ENCODE measurements at places on chromosomes 4 and X. TPM values are rescaled to one million over a fixed set of nuclear protein-coding genes. Genes with fewer than 3 reads are reported as not detected.

GRCh38 chr4:20319825-20320612 lies 68.3 kb downstream of the SLIT2 start:
- no peaks in the 10 kb centered on the region for H3K36me3 ChIP-seq
- H3K4me1 ChIP-seq: no peaks in the 10 kb centered on the region
- no peak overlapping the region for H3K4me3 ChIP-seq

- H3K4me1 ChIP-seq: peaks cover 6% of the 10 kb centered on the region
- peak overlapping the region; percentile 84 for H3K4me3 ChIP-seq
- peaks cover 47% of the 10 kb centered on the region for H3K27me3 ChIP-seq
- no peaks in the 10 kb centered on the region for H3K36me3 ChIP-seq
- no peak for DNase-seq
Measured at GRCh38 chr4:74037076-74037955, 1.2 kb downstream of the CXCL3 start.

GRCh38 chrX:48696301-48696908 lies at the start of gene SUV39H1:
TSS of gene SUV39H1 (plus strand) at chrX:48696734. CDS start at chrX:48696785, 51 bp downstream.
- H3K4me1 ChIP-seq: peaks cover 37% of the 10 kb centered on the region
- H3K4me3 ChIP-seq: peak within 1 kb of the TSS; percentile 87
- DNase-seq: peak; percentile 90
- peaks cover 14% of the 10 kb centered on the region for H3K27me3 ChIP-seq
- H3K36me3 ChIP-seq: peaks cover 3% of the 10 kb centered on the region

DNA sequence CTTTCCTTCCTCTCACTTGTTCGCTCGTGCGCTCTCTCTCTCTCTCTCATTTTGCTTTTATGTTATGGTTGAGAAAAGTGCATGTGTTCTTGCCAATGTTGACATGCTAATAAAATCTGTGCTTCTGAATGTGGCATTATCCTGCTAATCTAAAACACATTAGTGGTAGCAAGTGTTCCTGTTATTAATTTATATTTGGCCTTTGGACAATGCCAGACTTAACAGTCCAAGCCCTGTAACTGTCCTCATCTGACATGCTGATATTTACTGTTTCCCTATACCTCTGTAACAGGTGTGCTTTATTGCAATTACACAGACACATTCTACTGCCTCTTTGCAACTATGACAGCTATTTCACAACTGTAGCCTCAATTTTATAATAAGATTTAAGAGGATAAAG lies 2.7 kb downstream of the PPARGC1A start:
- H3K27me3 ChIP-seq: peaks cover 17% of the 10 kb centered on the region
- no peaks in the 10 kb centered on the region for H3K36me3 ChIP-seq
- H3K27ac ChIP-seq: no peak overlapping the region
- no peak overlapping the region for H3K4me3 ChIP-seq
- H3K4me1 ChIP-seq: peaks cover 19% of the 10 kb centered on the region

DNA sequence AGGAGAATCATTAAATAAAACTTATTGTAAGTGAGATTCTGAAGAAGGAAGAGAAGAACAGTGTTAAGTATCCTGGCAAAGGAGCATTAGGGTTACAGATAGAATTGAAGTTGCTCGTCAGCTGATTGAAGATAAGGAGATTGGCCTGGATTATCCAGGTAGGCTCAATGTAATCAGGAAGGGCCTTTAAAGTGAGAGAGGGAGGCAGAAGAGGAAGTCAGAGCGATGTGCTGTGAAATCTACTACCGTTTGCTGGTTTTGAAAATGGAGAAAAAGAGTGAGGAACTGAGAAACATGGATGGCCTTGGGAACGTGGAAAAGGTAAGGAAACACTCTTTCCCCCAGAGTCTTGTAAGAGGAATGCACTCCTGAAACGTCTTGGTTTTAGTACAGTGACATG lies 245.7 kb downstream of the ANTXR2 start:
- no peak overlapping the region for H3K4me3 ChIP-seq
- no peaks in the 10 kb centered on the region for H3K36me3 ChIP-seq

The ZAR1 gene
- not detected for total RNA-seq

The KLF8 gene
- 6.3 TPM for total RNA-seq

The UGDH gene
- total RNA-seq: 36.7 TPM

Data from activated T-cell treated with anti-CD3 and anti-CD28 coated beads, Interleukin-2, amount 50 U/mL, for 72 hours (primary cell).